ENCODE measurements at places on chromosomes 1 and 21.
A peak's percentile ranks its signal among the peaks of the same experiment; 100 is the strongest.

- no peak for DNase-seq
These were observed 1.8 kb downstream of the ROR1 start for GRCh38 chr1:63775418-63776127.

- no peak for DNase-seq
These were observed 45.5 kb upstream of the KANK4 start for GRCh38 chr1:62364721-62365120.

- no peak for DNase-seq
These were observed 379.2 kb upstream of the SPAG17 start for GRCh38 chr1:118563981-118564951.

- DNase-seq = no peak
These were observed 132.9 kb downstream of the PTPRU start for GRCh38 chr1:29368936-29369932.

DNA sequence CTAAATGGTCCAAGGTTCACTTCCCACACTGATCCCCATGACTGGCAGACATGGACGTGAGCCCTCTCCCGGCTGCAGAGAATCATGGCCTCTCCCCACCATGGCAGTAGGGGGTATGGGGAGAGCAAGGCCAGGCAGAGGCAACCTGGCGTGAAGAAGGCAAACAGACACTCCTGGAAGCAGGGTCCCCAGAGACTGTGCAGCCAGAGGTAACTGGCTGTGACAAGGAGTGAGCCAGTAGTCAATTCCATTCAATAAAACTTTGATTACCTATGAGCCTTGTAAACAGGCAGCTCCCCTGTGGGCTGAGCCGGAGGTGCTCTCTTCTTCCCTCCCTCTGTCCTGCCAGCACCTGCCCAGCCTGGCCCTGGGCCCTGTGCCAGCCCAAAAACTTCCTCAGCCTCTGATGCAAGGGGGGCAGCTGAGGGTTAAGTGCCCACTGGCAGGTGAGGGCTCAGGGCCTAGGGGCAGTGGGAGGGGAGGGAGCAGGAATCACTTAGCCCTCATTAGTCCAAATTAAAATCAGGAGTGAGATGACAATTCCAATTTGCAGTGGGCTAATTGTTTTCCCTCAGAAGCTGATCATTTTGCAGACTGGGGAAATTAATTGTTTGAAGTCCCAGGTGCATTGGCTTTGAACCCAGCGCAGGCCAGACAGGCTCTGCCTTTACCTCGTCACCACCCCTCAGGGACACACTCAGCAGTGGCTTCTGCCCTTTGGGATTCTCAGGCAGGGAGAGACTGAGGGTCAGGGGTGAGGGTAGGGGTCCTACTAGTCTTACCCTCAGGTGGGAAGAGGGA, 35.6 kb downstream of the LRRN2 start:
- DNase-seq = no peak

DNA sequence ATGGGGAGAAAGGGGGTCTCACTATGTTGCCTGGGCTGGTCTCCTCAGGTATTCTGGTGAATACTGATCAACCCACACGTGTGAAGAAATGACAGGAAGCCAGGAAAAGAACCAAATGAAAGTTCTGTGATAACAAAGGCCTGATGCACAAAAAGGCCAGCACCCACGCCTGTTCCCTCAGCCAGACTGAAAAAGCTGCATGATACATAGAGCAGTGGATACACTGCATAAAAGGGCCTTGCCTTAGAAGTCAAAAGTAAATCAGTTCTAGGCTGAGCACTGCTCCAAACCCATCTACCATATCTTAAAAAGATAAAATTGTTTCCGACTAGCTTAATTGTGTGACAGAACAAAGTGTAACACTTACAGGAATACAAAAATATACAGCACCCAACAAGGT, 36.9 kb upstream of the PSMG1 start:
- DNase-seq = no peak

- no peak for DNase-seq
These were observed 2.1 kb downstream of the ADAMTS4 start for GRCh38 chr1:161196521-161197451.

DNA sequence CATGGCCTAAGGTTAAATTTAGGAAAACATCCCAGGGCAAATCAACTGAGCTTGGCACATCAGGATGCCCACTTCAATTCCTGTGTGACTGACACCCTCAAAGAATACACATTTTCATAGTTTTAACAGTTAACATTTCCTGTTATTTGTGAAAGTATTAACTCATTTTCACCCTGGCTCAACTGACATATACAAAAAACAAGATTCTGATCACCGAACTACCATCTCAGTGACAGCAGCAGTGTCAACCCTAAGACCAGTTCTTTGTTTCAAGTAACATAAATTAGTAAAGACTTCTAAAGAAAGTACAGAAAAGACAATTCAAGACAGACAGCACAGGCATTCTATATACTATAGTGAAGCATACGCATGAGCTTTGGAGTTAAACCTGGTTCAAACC, 69.0 kb upstream of the SDC3 start:
- DNase-seq = no peak

- no peak for DNase-seq
These were observed 85.7 kb downstream of the NRDC start for GRCh38 chr1:51792864-51793263.

GRCh38 chr1:248872752-248873408, 14.0 kb upstream of the ZNF692 start:
- DNase-seq = peak; percentile 38

DNA sequence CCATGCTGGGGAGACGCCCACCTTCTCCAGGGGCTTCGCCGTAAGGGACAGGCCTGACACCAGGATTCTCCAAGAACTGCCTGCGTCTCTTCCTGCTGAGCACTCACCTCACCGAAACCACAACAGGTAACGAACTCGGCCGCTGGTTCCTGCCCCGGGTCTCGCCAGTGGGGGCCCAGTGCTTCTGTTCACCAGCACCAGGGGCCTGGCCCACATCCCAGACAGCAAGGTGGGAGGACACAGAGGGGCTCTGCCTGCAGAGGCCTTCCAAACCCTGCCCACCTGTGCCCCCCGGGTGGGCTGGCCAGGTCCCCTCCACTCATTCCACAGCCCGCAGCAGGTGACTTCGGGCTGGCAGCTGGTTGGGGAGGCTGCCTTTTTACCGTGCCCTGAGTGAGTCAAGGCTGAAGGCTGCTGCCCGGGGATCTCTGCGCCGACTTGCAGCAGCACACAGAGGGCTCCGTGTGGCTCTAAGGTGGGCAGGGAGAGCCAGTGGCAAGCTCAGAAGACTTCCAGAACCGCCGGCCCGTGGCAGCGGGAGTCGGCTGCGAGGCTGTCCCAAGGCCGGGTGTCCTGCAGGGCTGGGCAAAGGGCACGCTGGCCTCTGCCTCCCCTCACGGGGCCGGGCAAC, 14.7 kb upstream of the COL18A1 start:
- DNase-seq = no peak

- DNase-seq = no peak
These were observed 18.8 kb downstream of the TMCC2 start for GRCh38 chr1:205246351-205247119.

DNA sequence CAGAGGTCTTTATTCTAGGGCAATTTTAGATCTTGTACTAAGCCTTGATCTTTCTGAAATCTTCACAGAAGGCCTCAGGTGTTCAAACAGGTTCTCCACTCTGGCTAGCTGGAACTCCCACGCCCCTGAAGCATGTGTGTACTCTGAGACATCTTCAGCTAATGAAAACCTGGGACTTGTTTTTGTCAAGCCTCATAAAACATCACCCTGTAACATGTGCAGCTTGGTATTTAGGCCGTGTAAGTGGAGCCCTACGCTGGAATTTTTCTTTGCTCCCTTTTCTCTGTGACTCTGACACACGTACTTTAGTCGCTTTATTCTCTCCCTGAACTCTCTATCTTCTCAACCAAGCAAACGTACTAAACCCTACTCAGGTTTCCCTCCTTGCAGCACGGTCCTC, 701.9 kb upstream of the ZP4 start:
- DNase-seq = no peak

DNA sequence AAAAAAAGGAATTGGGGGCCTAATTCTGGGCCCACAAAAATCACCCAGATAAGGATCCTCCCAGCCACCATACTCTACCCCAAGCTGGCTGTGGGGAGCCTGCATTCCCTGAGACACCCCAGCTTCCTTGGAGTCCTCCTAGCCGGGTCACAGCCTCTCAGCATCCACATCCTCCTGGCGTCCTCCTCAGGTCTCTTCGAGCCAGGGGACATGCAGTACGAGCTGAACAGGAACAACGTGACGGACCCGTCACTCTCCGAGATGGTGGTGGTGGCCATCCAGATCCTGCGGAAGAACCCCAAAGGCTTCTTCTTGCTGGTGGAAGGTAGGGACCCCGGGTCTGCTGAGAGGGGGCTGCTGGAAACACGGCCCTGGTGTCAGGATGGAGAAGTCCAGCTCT, 64.3 kb downstream of the ALPL start:
- no peak for DNase-seq

GRCh38 chr1:109985247-109986053, 885 bp downstream of the AHCYL1 start:
- no peak for DNase-seq

DNA sequence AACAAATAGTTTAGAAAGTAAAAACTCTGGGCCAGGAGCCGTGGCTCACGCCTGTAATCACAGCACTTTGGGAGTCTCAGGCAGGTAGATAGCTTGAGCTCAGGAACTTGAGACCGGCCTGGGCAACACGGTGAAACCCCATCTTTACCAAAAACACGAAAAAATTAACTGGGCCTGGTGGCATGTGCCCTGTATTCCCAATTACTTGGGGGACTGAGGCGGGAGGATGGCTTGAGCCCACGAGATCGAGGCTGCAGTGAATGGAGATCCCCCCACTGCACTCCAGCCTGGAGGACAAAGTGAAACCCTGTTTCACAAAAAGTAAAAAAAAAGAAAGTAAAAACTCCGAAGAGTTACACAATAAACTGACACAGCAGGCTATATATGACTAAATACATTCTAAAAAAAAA, 10.6 kb downstream of the CEP170 start:
- DNase-seq = no peak

GRCh38 chr1:172897738-172898137, 153.0 kb downstream of the TNFSF18 start:
- no peak for DNase-seq

DNA sequence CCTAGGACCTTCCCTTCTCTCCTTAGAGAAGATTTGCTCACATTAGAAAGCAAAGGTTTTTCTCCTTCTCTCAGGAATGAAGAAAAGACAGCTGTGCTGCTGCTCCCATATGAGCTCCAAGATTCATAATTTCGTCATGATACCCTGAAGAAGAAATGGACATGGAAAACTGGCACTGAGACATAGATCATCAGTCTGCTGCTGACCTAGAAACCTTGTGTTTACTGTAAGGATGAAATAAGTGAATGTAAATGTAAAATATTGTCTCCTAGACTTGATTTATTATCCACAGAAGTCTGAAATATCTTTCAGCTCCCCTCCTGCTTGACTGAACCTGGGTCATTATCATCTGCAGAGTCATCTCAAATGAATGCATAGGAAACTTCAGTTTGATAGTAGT, 77.9 kb downstream of the ZC3H11B start:
- DNase-seq = no peak

DNA sequence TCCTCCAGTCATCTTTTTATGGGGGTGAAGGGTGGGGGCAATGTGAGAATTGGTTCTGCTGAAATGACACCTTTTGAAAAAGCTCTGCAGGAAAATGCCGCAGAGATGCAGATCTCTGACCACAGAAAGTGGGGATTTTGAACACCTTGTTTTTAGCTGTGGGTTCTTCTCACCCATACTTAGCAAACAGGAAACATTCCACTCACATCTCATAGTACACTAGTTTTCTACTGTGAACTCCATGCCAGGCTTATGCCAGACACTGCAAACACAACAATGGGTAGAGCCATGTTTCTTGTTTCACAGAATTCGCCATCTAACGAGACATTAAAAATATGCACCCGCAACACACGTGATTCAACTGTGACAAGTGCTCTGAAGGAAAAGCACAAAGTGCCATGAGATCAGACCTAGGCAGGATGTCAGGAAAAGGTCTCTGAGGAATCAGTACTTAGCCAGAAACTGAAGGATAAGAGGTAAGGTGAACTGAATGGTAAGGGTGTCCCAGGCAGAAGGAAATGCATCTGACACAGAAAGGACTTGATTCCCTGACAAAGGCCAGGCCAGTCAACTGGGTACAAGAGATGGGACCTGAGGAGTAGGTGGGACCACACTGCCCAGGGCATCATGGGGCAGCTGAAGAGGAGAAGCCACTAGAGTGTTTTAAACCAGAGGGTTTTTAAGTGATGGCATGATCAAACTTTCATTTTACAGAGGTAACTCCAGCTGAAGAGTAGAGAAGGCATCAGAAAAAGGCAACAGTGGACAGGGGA, 83.8 kb upstream of the JAK1 start:
- DNase-seq = no peak

GRCh38 chr1:203271018-203271743, 34.1 kb upstream of the BTG2 start:
- DNase-seq = no peak

DNA sequence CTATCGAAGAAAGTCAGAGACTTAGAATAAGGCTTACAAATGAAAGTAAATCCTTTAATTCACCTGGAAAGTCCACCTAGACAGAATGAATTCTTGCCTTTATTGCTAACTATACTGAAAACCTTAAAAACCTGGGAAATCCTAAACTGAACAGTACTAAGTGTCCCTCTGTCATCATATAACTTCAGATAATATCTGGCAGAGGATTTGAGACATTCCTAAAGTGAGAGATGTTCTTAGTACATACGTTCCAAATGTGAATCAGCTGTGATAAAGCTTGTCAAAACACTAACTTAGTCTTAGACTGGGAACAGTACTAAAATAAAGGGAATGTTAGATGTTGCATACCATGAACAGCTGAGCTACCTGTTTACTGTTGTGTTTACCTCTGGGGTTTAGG, 121.7 kb downstream of the TNFSF18 start:
- no peak for DNase-seq

GRCh38 chr1:211037095-211037494, 96.9 kb downstream of the KCNH1 start:
- DNase-seq = no peak

DNA sequence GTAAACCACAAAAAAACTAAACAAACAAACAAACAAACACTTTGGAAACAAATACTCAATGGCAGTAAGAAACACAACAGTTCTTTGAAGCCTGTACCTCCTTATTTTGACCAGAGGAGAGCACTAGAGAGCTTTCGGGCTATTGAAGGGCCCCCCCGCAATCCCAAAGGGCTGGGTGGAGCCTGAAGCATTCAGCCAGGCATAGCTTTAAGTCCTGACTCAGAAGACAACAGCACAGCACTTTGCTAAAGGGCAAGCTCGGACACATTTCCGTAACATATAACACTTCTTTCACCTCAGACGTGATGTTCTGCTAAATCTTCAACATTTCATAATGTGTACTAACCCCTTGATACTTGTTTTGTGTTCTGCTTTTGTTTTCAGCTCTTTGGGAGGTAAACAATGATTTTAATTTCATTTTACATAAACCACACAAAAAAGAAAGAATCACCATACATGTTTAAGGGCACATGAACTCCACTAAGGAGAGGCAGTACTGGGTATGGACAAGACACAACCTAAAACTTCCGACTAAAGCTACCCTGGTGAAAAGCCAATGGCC, 9.7 kb upstream of the SHCBP1L start:
- DNase-seq = no peak

- no peak for DNase-seq
These were observed 207.7 kb upstream of the GJB5 start for GRCh38 chr1:34547046-34547674.

- no peak for DNase-seq
These were observed 25.8 kb downstream of the DHCR24 start for GRCh38 chr1:54861070-54861761.

Data from stimulated activated CD8-positive, alpha-beta memory T cell treated with anti-CD3 and anti-CD28 coated beads, Interleukin-4, amount 100 ng/mL, for 24 hours (primary cell).